ENCODE measurements at places on chromosomes 13 and 19. TPM values are rescaled to one million over a fixed set of nuclear protein-coding genes. Genes with fewer than 3 reads are reported as not detected.
A peak's percentile ranks its signal among the peaks of the same experiment; 100 is the strongest.

- peak overlapping the region; percentile 91 for H3K27ac ChIP-seq
- no peaks in the 10 kb centered on the region for H3K27me3 ChIP-seq
- H3K36me3 ChIP-seq, result peaks cover 11% of the 10 kb centered on the region
- H3K4me3 ChIP-seq, result peak overlapping the region; percentile 64
- peaks cover 11% of the 10 kb centered on the region for H3K4me1 ChIP-seq
Observed at GRCh38 chr19:6087074-6087571, 23.2 kb downstream of the RFX2 start.

DNA sequence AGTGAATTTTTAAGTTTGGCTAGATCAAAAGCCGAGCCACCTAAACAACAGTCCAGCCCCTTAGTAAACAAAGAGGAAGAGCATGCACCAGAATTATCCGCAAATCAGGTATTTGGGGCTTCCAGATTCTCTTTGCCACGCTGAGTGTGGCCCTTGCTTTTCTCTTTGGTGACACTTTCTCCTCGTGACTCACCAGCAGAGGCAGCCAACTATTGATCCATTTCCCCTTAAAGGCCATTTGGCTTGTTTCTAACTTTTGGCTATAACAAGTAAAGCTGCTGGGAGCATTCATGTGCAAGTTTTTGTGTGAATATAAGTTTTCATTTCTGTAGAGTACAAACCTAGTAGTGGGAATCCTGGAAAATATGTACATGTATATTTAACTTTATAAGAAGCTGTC is 17.6 kb upstream of the WDR88 start:
- H3K4me1 ChIP-seq, result peaks cover 30% of the 10 kb centered on the region
- H3K27ac ChIP-seq, result peak overlapping the region; percentile 12
- peak; percentile 59 for DNase-seq
- no peaks in the 10 kb centered on the region for H3K27me3 ChIP-seq

DNA sequence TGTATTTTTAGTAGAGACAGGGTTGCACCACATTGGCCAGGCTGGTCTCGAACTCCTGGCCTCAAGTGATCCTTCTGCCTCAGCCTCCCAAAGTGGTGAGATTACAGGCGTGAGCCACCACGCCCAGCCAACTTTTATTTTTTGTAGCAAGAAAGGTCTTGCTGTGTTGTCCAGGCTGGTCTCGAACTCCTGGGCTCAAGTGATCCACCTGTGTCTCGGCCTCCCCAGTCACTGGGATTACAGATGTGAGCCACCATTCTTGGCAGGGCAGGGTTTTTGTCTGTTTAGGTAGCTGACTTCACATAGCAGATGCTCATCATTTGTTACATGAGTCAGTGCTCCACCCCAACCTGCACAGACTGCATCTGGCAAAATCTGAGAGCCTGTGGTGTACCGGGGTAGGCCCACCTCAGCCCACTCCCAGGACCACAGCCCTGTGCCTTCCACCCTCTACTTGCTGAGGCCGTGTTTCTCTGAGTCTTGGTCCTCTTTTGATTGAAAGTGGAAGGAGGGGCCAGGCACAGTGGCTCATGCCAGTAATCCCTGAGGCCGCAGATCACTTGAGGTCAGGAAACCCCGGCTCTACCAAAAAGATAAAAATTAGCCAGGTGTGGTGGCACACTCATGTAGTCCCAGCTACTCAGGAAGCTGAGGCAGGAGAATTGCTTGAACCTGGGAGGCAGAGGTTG is 4.2 kb upstream of the TNPO2 start:
- no peak overlapping the region for H3K27ac ChIP-seq
- H3K27me3 ChIP-seq, result no peaks in the 10 kb centered on the region
- peaks cover 11% of the 10 kb centered on the region for H3K4me1 ChIP-seq
- DNase-seq, result no peak
- H3K4me3 ChIP-seq, result no peak overlapping the region

SHISA7 gene
- total RNA-seq, result not detected

DNA sequence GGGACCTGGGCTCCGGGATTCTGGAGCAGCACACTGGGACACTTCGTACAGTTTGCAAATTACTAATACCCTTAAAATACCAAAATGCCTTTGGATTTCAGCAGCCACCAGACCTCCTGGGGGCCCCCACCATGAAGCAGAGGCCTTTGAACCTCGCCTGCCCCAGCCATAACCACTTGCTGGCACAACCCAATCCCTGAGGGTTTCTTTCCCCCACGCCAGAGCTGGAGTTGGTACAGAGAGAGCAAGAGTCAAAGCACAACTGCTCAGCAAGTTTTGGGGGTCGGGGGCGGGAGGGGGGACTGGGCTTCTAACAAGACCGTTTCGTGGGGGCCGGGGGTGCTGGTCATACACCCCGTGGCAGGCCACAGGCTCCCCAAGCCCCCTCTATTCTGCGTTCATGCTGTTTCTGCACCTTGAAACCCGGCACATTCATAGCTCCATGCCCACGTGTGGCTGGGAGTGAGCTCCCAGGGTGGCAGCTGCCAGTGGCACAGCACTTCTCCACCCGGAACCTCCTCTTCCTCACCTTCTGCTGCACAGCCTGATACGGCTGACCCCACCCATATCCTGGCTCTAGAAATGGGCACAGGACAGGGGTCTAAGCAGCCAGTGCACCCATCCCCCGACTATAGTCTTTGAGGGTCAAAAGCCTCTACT is 17.1 kb downstream of the PLEKHF1 start:
- no peak for DNase-seq
- H3K36me3 ChIP-seq, result no peaks in the 10 kb centered on the region
- no peaks in the 10 kb centered on the region for H3K4me1 ChIP-seq
- H3K27ac ChIP-seq, result no peak overlapping the region
- H3K4me3 ChIP-seq, result no peak overlapping the region

DNA sequence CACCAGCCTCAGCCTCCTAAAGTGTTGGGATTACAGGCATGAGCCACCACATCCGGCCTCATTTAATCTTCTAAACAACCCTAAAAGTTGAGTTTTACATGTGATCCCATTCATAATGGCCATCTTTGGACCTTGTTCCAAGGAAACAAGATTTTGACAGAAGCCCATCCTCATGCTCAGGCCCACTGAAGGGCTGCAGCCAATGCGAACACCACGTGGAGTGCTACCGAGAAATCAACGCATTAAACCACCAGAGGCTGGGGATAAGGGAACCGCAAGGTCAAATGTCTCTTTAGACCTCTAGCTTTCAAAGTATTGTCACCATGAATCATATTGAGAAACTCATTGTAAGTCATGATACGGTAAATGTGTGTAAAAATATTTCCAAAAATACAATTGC is 49.4 kb upstream of the DOCK9 start:
- H3K27ac ChIP-seq, result no peak overlapping the region
- H3K36me3 ChIP-seq, result no peaks in the 10 kb centered on the region
- H3K27me3 ChIP-seq, result no peaks in the 10 kb centered on the region
- DNase-seq, result no peak

ANO8 gene
- total RNA-seq, result 9.6 TPM

DNA sequence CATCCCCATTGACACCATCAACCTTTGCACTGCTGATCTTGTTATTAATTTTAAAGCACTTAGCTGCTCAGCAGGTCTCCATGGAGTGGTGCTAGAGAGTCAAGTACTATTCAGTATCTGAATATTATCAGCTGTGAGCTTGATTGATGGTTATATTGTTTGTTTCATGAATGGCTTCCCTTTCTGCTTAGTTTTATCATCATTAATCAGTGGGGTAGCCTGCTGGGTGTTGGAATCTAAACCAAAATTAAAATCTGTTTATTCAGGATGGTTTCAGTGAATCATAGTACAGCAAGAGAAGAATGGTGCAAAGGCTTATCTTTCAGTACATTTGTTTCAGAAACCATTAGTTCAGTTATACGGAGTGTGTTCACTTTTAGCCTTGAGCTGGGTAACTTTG is 42.5 kb upstream of the SCEL start:
- peak; percentile 7 for DNase-seq
- H3K36me3 ChIP-seq, result no peaks in the 10 kb centered on the region
- no peaks in the 10 kb centered on the region for H3K27me3 ChIP-seq
- no peak overlapping the region for H3K27ac ChIP-seq
- H3K4me3 ChIP-seq, result no peak overlapping the region

- DNase-seq, result no peak
- no peaks in the 10 kb centered on the region for H3K4me1 ChIP-seq
- no peak overlapping the region for H3K4me3 ChIP-seq
- no peaks in the 10 kb centered on the region for H3K27me3 ChIP-seq
- no peaks in the 10 kb centered on the region for H3K36me3 ChIP-seq
Observed at GRCh38 chr13:96958286-96958891, 35.9 kb downstream of the OXGR1 start.

- no peaks in the 10 kb centered on the region for H3K36me3 ChIP-seq
- no peak for DNase-seq
- no peak overlapping the region for H3K4me3 ChIP-seq
- no peaks in the 10 kb centered on the region for H3K4me1 ChIP-seq
- no peaks in the 10 kb centered on the region for H3K27me3 ChIP-seq
- H3K27ac ChIP-seq, result no peak overlapping the region
Observed at GRCh38 chr19:12224676-12225075, 61.8 kb downstream of the ZNF136 start.

DNA sequence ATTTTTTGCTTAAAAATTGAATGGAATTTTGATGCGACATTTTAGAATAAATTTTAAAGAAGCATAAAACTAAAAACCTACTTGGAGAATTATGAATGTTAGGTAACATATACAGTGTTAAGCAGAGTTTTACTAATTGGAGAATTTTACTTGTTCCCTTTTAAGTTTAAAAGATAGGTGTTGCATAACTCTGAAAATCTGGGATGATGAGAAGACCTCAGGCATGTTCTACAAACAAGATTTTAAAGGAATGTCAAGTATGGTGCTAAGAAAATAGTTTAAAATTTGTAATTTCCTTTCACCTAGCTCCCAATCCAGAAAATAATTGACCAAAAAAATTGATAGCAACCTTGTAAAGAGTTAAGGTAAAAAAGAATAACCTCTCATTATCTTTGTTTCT is 135.8 kb downstream of the RFC3 start:
- no peak overlapping the region for H3K4me3 ChIP-seq
- no peaks in the 10 kb centered on the region for H3K36me3 ChIP-seq
- no peak overlapping the region for H3K27ac ChIP-seq
- DNase-seq, result no peak

TEKTIP1 gene
- 1.4 TPM for total RNA-seq

TM9SF2 gene
- 52.2 TPM for total RNA-seq

CYP4F2 gene
- 0.22 TPM for total RNA-seq

NRTN gene
- total RNA-seq, result 5.4 TPM

DNA sequence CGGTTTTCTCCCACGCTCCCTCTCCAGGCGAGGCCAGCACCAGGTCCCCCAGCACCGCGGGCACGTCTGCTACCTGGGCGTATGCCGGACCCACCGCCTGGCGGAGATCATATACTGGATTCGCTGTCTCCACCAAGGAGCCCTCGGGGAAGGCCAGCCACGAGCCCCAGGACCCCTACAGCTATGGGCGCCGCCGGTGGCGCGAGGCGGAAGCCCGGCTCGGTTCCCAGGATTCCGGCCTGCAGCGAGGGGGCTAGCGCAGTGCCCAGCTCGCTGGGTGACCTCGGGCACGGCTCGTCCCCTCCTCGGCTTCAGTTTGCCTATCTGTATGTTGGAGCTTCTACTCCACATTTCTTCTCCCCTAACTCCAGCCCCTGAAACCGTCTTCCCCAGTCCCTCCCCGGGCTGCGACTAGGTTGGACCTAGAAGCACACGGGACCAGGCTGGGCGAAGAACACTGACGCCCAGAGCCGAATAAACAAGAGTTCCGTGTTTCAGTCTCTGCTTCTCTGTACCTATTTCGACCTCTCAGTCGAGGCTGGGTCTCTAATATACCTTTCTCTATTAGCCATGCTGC is 749 bp upstream of the CPT1C start:
- H3K36me3 ChIP-seq, result peaks cover 72% of the 10 kb centered on the region
- H3K4me1 ChIP-seq, result no peaks in the 10 kb centered on the region
- no peak overlapping the region for H3K4me3 ChIP-seq
- peak overlapping the region; percentile 24 for H3K27ac ChIP-seq
- no peaks in the 10 kb centered on the region for H3K27me3 ChIP-seq

TMEM59L gene
- total RNA-seq, result not detected

DNA sequence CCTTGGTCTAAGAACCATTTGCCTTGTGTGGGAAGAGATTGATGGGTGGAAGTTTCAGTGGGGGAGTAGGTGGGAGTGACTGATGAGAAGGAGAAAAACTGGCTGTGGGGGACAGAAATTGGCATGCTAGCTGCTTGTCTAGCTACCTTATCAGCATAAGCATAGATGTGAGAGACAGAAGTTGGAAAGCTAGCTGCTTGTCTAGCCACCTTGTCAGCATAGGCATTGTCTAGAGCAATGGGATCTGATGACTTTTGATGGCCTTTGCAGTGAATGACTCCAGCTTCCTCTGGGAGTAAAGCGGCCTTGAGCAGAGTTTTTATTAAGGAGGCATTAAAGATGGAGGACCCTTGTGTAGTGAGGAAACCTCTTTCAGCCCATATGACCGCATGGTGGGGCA is 9.9 kb upstream of the NCR1 start:
- peaks cover 58% of the 10 kb centered on the region for H3K27me3 ChIP-seq
- H3K4me3 ChIP-seq, result no peak overlapping the region
- no peak for DNase-seq
- H3K27ac ChIP-seq, result no peak overlapping the region
- H3K4me1 ChIP-seq, result no peaks in the 10 kb centered on the region

DNA sequence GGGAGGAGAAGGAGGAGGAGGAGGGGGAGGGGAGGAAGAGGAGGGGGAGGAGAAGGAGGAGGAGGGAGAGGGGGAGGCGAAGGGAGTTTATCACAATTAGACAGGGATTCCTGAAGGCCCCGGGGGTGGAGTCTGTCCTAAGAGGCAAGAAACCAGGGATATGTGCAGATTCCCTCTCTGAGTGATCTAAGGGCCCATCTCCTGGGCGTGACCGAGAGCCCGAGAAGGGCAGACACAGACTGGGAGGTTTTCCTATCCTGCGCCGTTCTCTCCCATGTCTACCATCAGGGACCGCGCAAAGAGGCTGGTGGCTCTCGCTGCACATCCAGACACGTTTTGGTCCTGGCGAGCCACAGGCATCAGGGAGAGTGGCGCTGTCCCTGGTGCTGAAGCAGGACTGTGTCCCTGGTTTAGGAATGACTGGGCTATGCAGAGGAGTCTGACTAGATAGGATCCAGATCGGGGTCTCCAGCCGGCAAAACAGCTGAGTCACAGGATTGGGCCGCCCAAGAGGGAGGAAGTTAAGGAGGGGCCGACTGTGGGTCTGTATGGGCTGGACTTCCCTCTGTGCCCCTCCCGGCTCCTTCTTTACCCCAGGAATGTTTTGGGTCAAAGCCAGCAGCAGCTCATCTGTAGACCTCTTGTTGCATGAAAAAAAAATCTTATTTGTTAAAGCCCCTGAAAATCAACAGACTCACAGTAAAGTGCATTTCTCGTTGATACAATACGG is 17.9 kb upstream of the ZNF175 start:
- H3K4me3 ChIP-seq, result no peak overlapping the region
- H3K4me1 ChIP-seq, result peaks cover 7% of the 10 kb centered on the region
- H3K36me3 ChIP-seq, result no peaks in the 10 kb centered on the region
- H3K27me3 ChIP-seq, result peaks cover 28% of the 10 kb centered on the region

Data from Calu3 (cell line).